T-cell (primary cell): ENCODE measurements at places on chromosomes 13 and 19.
A peak's percentile ranks its signal among the peaks of the same experiment; 100 is the strongest.

DNA sequence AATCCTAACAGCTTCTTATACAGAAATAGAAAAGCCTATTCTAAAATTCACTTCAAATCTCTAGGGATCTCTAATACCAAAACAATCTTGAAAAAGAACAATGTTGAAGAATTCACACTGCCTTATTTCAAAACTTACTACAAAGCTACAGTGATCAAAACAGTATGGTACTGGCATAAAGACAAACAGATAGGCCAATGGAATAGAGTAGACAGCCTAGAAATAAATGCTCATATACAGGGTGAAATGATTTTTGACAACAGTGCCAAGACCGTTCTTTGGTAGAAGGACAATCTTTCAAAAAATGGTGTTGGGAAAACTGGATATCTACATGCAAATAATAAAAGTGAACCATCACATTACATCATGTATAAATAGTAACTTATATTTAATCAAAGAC is 11.8 kb upstream of the ZNF563 start:
- no peak for DNase-seq

DNA sequence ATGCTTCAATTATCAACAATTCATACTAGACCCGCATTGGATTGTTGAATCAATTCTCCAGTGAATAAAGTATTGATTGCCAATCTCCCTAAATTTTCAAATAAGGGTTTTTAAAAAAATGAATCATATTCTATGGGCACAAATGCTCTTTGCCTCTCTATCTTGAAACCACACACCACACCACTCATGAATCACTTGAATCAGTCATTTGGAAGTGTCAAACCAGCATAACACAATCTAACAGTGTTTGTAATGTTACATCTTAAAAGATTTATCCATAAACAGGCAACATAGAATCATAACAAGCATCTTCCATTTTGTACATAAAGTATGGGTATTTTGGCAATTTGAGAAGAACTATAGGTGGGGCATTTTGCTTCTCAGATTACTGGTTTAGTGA is 219.5 kb upstream of the MIR17HG start:
- DNase-seq: no peak

DNA sequence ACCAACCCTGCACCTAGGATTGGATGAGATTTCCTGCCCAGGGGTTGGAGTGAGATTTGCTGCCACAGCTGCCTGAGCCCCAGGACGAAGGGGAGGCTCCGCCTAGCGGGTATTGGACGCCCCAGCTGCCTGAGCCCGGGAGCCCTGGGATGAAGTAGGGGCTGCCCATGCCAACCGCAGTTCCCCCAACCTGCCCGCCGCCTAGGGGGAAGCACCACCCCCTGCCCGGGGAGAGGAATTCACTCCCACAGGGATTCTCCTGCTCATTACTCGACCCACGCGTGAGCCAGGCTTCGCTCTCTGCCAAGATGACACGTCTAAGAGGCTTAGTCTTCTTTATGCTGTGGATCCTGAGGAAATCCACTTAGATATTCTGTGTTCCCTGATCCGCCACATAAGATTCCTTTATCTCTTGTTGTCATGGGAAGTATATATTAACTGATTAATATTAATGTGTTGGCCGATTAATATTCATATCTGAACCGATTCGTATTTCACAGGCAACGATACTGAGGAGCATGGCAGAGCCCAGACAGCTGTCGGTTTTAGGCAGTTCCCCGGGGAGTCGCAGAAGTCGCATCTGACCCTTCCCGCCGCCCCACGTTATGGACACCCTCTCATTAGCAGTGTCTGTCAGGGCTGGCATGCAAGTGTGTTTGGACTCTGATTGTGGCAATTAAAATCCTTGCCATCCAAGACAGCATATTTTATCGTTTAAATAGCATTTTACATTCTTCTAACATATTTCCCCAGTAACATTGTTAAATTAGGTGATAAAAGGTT is 44.5 kb upstream of the KCTD15 start:
- no peak for DNase-seq

DNA sequence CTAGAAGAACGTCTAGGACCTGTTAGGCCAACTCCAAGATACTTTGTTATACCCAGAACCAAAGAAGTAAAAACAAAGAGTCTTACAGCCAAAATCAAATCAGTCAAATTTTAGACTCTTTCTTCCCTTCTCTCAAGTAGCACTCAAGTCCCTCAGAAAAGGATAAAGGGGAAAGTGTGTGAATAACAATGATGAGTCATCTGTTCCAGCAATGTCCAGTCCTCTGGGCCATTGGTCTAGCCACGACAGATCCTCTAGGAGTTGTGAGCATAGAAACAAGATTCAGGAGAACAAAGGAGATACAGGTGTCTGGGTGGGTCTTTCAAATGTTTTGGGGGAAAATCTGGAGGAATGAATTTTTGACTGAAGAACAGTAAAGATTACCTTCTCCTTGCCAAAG is 36.3 kb downstream of the STOML3 start:
- DNase-seq: no peak

DNA sequence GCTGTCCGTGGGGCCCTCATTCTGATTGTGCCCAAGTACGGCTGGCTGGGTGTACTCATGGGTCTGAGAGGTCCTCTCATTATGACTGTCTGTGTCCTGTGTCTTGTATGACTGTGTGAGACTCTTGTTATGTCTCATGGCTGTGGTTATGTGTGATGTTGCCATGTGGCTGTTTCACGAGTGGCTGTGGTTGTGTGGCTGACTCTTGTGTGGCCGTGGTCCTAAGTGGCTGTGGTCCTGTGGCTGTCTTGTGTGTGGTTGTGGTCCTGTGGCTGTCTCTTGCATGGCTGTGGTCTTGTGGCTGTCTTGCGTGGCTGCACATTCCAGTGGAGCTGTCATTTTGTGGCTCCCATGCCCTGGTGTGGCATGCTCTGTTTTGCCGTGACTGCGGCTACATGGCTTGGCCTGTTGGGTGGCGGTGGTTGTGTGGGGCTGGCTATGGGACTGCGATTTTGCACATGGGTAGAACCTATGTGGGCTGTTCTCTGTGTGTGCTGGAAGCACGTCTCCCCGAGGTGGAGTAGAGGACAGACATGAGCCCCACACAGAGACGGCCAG is 2.5 kb downstream of the LYL1 start:
- no peak for DNase-seq

GRCh38 chr19:20077791-20078463 is at the start of gene ZNF90:
ZNF90 (plus strand) TSS chr19:20078000; CDS start chr19:20078133, 133 bp downstream.
- peak; percentile 86 for DNase-seq

- DNase-seq: no peak
Measured at GRCh38 chr13:90103099-90103784, 1244.2 kb upstream of the MIR17HG start.

DNA sequence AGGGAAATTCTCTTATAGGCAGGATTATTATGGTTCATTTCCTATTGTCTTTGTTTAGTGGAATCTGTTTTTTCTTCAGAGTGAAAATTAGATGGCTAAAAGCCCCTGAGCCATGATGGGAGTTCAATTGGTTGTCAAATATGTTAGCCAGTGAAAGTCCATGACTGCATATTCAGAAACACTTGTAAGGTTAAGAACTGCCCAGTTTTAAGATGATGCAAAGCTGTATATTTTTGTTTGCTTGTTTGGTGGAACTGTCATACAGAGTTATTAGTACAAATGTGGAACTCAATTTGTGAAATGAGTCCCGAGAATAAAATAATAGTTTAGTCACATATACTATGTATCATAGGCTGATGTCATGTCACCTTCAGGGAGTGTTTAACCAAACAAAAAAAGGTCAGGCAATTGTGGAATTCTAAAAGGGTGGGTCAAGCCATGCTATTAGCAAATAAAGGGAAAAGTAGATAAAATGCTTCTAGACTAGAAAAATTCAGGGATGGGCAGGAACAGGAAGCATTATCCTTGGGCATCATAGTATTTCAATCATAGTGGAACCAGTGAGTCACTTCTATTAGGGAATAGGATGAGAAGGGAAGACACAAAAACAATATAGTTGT is 248.3 kb upstream of the SLITRK1 start:
- no peak for DNase-seq

- DNase-seq: no peak
Measured at GRCh38 chr13:40648841-40649240, 17.6 kb downstream of the FOXO1 start.

DNA sequence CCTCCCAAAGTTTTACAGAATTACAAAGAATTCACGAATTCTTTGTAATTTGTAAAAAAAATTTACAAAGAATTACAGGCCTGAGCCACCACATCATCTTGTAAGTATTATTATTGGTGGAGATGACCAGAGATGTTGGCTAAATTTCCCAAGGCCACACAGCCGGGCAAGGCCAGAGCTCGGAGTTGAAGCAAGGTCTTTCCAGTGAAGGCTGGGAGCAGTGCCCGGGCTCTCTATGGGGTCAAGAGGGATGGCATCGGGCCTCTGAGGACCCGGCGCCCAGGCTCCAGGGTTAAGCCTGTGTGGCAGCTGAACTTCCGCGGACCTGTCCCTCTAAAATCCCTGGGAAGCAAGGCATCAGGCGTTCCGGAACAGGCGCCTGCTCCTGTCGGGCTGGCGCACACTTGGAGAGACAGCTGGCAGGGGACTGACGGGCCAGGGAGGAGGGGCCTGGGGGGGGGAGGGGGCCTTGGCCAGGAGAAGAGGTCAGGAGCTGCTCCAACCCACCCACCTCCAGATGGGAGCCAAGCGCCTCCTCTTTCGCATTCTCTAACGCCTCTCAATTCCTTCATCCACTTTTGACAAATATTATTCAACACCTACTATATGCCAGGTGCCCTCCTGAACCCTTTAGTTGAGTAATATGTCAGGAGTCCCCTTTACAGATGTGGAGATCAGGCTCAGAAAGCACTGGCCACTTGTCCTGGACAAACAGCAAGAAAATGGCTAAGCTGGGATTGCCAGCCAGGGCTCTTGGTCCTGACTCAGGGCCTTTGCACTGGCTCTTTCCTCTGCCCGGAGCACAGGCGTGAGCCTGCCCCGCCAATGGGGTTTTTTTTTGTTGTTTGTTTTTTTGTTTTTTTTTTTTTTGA is 36.8 kb upstream of the SEMA6B start:
- DNase-seq: no peak

DNA sequence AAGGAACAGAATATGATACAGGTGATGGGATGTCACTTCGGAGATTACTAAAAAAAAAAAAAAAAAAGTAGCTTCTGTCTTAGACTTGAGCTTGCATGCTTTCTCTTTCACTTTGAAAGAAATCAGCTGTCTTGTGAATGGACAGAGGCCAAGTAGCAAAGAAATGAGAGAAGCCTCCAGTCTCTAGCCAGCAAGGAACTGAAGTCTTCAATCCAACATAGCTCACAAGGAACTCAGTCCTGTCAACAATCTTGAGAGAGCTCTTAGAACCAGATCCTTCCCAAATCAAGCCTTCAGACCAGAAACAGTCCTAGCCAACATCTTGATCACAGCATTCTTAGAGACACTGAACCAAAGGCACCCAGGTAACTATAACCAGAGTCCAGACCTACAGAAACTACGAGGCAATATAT is 7.7 kb downstream of the N4BP2L2 start:
- DNase-seq: no peak

DNA sequence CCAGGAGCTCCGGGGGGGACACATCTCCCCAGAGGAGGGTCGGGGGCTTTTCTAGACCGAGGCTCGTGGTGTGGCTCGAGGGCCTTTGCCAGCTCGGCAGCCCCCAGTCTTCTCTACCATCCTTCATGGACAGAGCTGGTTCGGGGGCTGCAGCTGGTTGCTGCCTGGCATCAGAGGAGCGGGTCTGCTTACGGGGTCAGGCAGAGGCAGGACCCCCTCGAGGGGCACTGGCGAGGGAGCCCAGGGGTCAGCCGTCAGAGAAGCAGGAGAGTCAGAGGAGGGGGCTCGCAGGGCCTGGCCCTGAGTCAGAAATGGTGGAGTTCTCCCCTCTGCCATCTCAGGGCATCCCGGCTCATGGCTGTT is 123.5 kb downstream of the KDM4B start:
- DNase-seq: no peak

GRCh38 chr19:17125062-17125727 is 49.6 kb downstream of the MYO9B start:
- DNase-seq: peak; percentile 67

- DNase-seq: peak; percentile 62
Measured at GRCh38 chr19:4233282-4233853, 4.0 kb downstream of the EBI3 start.

DNA sequence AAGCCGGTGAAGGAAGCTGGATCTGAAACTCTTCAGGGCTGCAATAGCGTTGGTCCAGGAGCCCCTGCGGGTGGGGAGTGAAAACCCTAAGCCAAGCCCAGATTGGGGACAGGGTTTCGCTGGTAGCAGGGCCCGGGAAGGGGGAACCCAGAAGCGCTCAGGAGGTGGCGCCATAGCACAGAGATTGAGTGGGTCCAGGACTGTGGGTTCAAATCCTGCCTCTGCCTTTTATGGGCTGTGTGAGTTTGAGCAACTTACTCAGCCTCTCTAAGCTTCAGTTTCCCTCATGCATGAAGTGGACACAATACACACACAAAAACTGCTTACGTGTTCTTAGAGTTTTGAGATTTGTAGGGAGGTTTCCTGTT is 8.3 kb upstream of the SYCN start:
- DNase-seq: peak; percentile 55

DNA sequence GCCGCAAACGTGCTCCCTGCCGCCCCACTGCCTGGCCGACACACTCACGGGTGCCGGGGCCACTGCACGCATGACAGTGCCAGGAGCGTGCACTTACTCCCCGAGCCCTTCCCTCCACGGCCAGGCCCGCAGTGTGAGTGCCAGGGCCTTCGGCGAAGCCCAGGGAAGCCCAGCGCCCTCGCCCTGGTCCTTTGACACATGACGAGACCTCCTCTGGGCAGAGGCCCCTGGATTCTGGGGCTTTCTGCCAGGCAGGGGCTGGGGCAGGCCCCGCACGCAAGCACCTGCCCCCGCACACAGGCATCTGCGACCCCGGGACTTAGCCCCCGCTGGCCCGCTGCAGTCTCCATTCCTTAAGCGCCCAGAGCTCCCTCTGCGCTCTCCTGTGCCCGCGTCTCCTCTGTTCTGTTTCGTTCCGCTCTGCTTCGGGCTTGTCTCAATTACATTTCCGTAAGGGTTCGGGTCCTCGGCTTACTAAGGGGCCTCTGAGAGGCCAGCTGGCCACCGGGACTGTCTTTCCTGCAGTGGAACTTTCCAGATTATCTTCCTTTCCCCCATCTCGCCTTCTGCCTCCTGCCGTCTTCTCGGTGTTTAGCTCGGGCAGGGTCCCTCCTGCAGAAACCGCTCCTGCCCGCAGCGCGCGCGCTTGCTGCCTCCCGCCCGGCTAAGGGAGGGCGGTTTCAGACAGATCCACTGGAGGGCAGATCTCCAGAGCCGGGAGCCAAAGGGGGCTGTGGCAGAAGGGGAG is 98.8 kb downstream of the ING1 start:
- no peak for DNase-seq
